ENCODE measurements at places on chromosomes 5 and 9. TPM values are rescaled to one million over a fixed set of nuclear protein-coding genes. Genes with fewer than 3 reads are reported as not detected.
A peak's percentile ranks its signal among the peaks of the same experiment; 100 is the strongest.

- DNase-seq: no peak
Observed at GRCh38 chr5:14744296-14745187, 80.0 kb downstream of the OTULIN start.

The ASTN2 gene
- 1.6 TPM for total RNA-seq

The CDH6 gene
- not detected for total RNA-seq

GRCh38 chr9:91416096-91416712 lies 7.4 kb downstream of the NFIL3 start:
- DNase-seq: peak; percentile 35

The PURA gene
- total RNA-seq: 8.2 TPM

DNA sequence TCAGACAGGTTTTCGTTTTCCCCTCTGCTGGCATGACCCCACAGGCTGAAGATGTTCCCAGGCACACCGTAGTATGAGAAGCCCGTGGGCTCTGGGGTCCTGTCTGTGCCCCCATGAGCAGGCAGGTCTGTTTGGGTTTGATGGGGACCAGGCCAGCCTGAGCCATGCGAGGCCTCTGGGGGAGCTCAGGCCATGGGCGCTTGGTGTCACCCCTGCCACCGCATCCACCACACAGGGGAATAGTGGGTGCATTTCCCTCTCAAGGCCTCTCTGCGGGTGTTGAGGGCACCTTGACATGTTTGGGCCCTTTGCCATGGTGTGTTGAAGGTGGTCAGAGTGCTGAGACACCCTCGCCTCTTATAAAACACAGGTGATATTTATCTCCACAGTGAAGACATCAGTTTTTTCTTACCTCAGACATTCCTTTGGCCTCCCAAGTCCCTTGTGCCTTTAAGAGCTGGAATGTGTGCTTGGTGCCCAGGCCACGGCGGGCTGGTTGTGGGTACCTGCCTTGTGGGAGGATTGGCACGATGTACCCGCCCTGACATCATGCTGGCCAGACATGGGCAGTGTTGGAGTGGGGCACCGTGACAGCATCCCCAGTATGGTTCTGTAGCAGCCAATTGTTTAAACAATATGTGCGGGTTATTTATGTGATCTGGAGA lies 68.3 kb downstream of the WNK2 start:
- DNase-seq: no peak

DNA sequence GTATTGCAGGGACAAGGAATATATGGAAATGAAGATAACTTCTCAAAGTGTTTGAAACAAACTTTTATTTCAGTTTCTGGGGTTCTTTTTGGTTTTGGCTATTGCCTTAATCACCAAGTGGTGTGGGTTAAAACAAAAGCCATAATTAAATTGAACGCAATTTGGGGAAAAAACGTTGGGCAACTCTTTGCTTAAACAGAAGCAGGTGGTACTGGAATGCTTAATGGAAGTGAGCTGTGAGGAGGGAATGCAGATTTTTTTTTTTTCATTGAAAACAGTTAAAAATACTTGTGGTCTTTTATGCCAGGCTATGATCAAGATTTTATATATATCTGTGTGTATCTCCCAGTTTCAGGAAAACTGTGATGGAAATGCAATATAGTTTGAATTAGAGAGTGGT lies 195.7 kb upstream of the TUT7 start:
- no peak for DNase-seq

DNA sequence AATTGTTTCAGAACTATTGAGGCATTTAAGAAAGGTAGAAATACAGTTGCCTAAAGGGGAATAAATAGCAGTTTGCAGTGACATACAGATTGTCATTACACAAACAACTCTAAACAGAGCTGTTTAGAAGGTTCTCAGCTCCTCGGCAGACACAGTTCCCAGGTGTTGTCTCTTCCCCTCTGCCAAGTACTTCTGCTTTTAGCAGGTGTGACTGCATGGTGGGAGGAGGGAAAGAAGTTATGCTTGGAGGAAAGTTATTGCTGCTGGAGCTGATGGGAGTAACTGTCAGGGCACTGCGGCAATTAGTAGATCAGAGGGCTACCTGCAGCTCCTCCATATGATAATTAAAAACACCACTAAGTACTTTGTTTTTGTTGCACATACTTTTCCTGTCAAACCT lies 14.5 kb downstream of the EDIL3 start:
- DNase-seq: no peak
